Mesendoderm (in vitro differentiated cells): ENCODE measurements at places on chromosomes 11 and 22.

DNA sequence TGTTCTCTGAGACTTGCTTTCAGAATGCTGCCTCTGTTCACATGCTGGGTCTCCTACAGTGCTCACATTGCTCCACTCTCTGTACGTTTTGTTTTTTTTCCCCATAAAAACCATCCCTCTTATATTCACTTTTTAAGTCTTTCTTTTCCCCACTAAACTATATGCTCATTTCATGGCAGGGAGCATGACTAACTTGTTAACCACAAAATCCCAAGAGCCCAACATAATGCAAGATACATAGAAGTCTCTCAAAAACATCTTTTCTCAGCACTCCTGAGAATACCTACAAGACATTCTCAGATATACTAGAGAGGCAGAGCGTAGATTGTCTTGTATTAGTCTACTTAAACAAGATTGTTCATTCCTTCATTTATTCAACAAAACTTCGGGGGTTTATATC is 73.3 kb downstream of the FAM76B start:
- DNase-seq: no peak

DNA sequence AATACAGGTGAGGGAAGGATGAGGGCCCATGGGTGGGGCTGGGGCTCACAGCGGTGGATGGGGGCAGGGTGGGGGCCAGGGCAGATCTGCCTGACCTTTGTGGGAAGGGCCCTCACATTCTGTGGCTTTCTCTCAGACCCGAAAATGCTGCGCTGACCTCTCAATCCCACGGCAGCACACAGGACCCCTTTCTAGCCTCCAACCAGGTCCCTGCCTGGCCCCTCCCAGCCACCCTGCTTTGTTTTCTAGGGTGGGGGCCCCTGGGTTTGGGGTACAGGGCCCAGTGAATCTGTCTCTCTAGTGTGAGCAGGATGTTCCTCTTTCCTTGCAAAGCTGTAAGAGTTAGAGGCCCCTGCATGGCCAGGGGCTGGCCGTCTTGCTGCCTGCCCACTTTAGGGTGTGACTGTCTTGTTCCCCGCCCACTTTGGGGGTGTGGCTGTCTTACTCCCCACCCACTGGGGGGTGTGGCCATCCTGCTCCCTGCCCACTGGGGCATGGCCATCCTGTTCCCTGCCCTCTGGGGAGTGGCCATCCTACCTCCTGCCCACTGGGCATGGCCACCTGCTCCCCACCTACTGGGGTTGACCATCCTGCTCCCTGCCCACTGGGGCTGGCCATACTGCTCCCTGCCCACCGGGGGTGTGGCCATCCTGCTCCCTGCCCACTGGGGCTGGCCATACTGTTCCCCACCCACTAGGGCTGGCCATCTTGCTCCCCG is 11.5 kb downstream of the PARVG start:
- DNase-seq: peak; percentile 46

- DNase-seq: no peak
These were observed 53.8 kb upstream of the CD5 start for GRCh38 chr11:61048368-61049062.

DNA sequence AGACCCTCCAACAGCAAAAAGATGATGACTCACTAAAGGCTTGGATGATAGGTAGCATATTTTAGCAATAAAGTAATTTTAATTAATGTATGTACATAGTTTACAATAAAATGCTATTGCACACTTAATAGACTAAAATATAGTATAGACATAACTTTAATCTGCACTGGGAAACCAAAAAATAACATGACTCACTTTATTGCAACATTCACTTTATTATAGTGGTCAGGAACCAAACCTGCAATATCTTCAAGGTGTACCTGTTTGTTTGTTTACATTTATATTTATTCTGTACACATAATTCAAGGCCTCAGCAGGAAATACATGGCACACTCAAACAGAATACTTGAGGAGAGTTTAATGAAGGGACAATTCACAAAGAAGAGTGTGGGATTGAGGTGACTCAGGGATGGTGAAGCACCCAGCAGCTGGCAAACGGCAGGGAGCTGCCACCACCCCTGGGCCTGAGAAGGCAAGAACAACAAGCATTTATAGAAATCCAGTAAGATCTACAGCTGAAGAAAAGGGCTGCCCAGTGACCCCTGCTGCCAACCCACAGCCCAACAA is 51.5 kb upstream of the POU2AF2 start:
- DNase-seq: no peak

DNA sequence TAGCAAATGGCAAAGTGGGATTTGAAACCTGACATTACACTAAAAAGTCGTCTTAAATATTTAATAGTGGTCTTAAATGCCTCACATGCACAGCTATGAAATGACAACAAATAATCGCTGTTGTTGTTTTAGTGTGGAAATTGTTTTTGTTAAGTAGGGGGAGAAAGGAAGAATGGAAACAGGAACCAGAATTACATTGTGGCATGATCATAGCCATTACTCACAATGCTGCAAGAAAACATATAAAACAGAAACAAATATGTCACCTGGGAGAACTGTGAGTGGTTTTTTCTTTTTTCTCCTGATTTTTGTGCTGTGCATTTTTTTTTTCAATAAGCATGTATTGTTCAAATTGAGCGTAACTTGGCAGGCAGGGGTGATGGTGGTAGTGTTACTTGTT is 22.9 kb downstream of the FAM76B start:
- no peak for DNase-seq

GRCh38 chr11:23585416-23586104 is 725.3 kb upstream of the CCDC179 start:
- DNase-seq: no peak

DNA sequence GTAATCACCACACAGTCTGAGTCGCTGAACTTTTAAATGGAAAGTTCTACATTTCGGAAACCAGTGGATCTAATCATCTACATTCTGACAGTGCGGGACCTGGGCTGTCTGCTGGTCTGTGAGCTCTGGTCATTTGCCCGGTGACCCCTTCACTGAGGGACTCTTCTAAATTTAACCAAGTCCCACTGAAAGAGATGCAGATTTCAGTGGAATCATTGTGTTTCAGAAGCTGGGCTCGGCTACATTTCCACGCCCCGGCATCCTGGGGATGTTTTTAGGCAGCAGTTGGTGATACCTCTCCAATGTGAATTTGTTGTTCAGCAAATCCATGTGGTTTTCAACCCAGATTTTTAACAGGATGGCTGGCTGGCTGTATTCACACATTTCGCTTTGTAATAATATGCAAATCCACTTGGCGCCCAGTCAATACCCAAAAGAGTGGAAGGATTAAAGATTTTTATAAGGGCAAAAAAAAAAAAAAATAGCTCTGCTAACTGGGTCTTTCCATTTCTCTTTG is 145.5 kb upstream of the RASSF10 start:
- peak; percentile 48 for DNase-seq

DNA sequence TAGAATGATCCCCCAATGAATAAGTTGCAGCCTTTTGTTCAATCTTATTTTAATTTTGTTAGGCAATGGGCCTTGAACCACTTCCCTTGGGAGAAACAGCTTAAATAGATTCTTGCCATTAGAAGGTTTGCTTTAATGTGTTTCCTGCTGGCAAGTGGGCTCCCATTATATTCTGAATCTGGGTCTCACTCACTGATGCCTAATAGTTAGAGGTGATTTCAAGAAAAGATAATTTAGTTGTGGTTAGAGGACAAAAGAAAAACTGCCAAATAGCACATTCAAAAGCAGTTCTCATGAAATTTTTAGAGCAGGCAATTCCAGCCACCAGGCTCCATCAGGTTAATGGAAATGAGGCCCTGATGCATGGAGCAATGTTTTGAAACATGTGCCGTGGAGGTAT is 362.6 kb upstream of the CHORDC1 start:
- DNase-seq: peak; percentile 1

DNA sequence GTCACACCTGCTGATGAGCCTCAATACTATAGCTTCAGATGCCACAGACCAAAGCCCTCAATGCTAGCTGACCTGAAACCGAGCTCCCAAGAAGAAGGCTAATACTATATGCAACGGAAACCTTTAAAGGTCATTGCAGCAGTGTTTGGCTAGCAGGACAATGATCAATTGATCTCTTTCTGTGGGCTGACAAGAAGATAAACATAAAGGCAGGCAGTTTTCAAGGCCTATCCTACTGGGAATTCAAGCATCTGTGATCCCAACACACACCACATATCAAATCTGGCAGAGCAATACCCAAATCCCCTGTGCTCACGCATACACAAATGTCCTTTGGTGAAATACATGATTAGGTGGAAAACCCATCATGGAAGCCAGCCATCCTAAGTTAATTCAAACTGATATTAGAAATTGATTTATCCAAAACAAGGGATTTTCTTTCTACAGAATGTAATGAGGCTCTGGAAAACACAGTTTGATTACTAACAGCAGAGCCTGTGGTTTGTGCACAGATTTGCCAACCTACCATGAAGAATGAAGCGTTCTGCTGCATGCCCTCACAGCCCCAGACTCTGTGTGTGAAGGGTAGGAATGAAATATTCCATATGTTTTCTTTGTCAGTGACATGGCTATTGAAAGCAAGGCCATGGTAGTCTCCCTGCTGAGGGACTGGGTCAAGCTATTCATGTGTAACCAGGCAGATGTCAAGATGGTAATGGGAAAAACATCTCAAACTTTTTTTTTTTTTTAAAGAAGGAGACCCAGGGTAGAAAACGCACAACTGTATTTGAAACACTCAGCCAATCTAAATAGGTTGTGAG is 12.2 kb downstream of the LGR4 start:
- no peak for DNase-seq

GRCh38 chr22:44537015-44537414 is 39.0 kb upstream of the RTL6 start:
- no peak for DNase-seq

DNA sequence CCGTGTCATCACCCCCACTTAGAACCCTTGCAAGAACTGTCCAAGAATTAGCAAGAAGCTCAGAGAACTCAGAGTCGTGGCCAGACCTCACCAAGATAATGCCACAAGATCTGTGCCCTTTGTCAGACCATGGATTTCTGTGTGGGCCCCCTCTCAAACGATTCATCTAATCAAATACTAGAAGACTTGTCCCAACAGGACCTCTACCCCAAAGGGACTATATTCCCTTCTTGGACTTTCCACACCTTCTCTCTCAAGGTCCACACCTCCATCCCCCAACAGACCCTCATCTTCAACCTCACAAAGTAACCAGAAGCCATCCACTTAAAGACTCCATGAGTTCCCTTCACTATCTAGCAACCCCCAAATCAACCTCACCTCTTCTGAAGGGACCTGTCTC is 2.8 kb downstream of the POLR3H start:
- no peak for DNase-seq

GRCh38 chr11:120912504-120912903 is 111.4 kb upstream of the TBCEL start:
- peak; percentile 73 for DNase-seq

DNA sequence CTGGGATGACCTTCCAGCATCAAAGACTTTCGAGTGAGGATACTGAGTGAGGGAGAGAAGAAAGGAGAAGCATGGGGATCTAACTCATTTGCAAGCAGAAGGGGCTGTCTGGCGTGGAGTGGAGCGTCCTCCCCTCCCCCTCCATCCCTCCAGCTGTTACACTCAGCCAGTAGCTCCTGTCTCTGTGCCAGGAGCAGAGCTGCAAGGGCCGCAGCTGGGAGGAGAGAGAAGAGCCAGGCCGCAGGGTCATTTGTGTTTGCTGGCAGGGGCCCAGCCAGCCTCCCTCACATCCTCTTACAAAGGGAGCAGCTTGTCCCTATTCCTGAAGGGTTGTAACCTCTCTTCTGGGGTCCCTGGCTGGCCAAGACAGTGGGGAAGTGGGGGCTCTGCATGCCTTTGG is 57.9 kb downstream of the NECTIN1 start:
- DNase-seq: no peak

DNA sequence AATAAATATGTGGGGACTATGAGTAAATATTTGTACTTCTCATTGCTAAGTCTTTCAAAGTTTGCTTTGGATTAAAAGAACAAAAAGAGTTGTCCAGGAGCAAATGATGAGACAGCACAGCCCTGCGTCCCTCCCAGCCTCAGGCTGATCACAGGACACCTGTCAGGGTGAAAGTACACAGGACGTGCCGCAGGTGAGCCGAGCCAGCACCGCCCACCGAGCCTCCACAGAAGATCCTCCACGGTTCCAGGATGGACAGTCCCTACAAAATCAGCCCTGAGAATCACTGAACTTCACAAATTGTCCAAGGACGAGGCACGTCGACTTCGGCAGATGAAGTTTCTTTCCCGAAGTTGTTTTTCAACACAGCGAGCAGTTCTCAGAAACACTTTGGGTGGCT is 661.5 kb downstream of the BRD1 start:
- DNase-seq: no peak

GRCh38 chr11:86781546-86781945 is 18.8 kb upstream of the PRSS23 start:
- DNase-seq: peak; percentile 68

- peak; percentile 77 for DNase-seq
These were observed at the start of gene SCYL1 for GRCh38 chr11:65524741-65525545. Gene SCYL1 (plus strand): TSS chr11:65525083. CDS start chr11:65525154, 71 bp downstream.

DNA sequence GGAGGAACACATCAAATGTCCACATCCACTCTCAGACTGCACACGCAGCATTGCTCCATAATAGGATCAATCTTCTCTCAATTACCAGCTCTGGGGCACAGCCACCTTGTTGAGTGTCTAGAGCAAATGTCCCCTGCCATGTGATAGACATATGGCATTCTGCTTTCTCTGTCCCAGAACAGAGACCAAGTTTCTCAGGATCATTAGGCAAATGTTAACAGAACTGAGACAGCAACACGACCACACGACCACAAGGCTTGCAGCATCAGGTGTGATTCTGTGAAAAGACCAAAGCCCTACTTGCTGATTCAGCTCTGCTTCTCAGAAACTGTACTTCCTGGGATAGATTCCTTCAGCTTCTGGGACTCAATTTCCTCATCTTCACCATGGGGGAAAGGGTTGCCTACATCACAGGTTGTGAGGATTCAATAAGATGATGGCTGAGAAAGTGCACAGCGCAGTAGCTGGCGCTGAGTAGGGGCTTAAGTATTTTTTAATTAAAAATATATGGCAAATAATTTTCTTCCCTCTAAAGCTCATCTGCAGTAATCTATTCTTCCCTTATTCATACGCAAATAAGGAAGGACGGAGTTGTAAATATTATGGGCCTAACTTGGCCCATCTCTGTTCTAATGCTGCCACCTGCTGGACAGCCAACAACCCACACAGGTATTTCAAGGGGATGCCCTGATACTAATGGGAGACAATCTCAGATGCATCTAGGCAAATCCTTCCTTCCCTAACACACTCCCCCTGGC is 54.3 kb upstream of the USP47 start:
- DNase-seq: peak; percentile 75

DNA sequence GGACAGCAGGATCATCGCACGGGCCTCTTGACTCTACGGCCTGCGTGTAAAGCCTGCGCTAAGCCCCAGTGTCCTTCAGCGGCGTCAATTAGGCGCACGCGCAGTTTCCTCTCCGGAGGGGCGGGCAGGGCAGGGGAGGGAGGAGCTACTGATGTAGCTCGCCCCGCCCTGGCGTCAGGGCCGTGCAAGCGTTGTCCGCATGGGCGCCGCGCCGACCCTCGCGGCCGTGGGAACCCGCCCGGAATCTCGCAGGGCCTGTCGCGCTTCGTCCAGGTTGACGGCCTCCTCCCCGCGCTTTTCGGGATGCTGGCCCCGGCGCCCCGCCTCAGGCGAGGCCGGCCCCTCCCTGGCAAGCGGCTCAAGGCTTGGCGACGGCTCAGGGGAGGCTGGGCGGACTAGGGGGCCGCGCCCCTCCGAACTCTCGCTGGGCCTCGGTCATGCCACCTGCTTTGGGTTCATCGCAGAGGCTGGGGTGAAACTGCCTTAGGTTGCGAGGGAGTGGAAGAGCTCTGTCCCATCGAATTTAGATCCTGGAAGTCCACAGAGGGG is 61.1 kb downstream of the ST3GAL4 start:
- DNase-seq: peak; percentile 77

GRCh38 chr11:3146612-3147256 is 18.4 kb downstream of the OSBPL5 start:
- DNase-seq: no peak
